Mucosa of descending colon (tissue), 3 donors: ENCODE measurements at places on chromosomes 2 and 18. TPM values are rescaled to one million over a fixed set of nuclear protein-coding genes. Genes with fewer than 3 reads are reported as not detected.

Gene DUSP2
- total RNA-seq = 1.5 TPM

Gene TRIM54
- not detected for total RNA-seq

Gene CFC1
- 0.92 TPM for total RNA-seq

Gene BCS1L
- 54.0 TPM for total RNA-seq

Gene SLC4A3
- 0.34 TPM for total RNA-seq

Gene RTP5
- total RNA-seq = not detected

Gene DNAJC5G
- not detected for total RNA-seq

DNA sequence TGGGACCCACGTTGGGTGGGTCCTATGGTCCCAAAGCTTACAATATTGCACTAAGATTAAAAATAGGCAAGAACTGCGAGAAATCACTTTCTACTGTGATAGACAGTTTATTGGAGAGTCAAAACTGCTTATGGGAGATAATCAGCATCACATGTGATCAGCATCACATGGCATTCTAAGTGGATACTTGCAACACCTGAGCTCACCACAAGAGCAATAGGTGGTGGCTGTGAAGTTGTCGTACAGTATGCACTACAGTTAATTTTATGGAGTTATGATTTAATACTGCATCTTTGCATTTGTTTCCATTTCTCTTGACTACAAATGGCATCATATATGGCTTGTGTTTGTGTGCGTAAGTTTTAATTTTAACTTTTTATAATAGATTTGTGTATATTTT lies 11.6 kb downstream of the PNO1 start:
- no peak for DNase-seq

GRCh38 chr2:37232131-37232933 lies 874 bp downstream of the NDUFAF7 start:
- peak; percentile 43 for DNase-seq

DNA sequence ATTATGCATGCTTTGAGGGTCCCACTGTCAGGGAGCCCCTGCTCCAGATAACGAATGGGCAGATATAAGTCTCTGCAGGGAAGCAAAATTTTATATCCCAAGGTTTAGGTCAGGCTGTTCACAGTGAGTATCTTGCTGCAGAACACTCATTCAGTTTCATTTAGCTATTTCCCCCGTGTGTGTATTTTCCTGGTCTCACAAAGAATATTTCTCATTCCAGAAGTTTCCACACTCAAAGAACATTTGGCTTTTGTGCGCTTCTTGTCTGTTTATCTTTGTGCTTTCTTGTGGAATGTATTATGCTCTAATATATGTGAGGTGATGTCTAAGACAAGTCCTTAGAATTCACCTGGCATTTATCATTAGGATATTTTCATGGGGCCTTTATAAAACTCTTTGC lies 140.4 kb upstream of the MMADHC start:
- no peak for DNase-seq

GRCh38 chr2:181474222-181474881 lies 17.2 kb downstream of the ITGA4 start:
- no peak for DNase-seq

DNA sequence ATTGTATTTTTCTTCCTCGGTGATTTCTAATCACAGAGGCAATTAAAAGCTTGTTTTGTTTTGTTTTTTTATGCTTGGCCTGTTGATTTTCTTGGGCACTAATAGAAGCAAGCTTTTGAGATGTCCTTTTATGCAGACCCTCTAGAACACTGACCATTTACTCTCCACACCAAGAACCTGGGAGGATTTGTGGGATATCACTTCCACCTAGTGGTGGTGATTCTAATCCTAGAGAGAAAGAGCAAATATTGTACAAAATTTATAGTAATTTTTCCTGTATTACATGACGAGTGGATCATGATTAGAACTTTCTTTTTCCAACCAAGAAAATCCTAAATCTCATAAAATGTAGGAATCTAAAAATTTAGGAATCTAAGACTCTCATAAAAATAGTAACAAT lies 23.4 kb downstream of the NEMP2 start:
- no peak for DNase-seq

- DNase-seq = no peak
Measured at GRCh38 chr2:171479154-171479814, 43.0 kb upstream of the CYBRD1 start.

DNA sequence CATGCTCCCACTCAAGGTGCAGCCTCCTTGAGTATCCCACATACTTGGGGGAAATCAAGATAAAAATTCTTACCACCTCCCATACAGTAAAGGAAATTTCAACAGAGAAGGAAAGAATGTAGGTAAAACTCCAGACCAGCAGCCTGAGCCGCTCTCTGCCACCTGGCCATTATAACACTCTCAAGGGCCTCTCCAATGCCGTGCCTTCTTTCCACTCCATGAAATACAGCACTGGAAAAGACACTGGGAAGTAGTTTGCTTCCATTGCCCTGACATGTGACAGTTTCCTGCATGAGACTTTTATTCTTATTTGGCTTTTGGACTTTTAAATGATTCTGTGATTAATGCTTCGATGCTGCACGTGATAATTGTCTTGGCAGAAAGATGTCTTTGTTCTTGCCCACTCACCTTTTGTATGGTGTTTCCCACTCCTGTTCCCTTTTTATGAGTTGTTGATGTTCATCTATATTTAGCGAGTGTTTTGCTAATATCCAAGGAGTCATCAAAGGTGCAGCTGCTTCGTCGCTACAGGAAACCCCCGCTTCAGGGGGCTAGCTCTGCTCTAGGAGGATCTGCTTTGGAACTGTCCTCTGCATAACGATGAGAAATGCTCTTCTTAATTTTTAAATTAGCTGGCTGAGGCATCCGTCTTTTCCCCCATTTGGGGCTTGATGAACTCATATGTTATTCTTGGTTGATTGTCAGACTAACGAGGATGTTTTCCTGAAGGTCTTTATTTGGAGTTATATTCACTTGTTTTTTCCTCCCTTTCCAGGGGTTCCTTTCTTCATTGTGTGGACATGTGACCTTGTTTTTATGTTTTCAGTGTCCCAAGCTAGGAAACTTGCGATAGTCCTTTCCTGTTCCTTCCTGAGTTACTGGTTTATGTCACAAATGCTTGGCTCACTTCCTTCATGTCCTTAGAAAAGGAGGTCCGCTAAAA lies 179.4 kb downstream of the TXNL1 start:
- DNase-seq = no peak

- DNase-seq = no peak
Measured at GRCh38 chr2:159026170-159026569, 57.7 kb downstream of the TANC1 start.

DNA sequence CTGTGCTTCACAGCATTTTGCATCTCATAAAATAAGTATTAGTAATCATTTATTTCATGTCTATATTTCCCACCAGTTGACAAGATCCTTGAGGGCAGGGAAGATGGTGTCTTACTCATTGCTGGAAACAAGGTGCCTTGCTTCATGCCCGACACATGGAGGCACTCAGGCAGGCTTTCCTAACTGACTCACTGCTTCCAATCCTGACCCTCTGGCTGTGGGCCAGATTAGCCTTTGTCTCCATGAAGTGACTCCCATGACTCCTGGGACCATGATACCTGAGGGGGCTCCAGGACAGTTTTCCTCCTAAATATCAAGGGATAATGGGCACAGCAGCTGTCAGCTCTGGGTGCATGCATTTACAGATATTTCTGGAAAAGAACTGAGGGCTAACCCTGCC lies 275.1 kb downstream of the AGPS start:
- DNase-seq = no peak
